Heart left ventricle (tissue), 16 donors: ENCODE measurements at places on chromosomes 2 and 18. TPM values are rescaled to one million over a fixed set of nuclear protein-coding genes. Genes with fewer than 3 reads are reported as not detected.

GRCh38 chr2:149561309-149561926 lies 26.2 kb downstream of the MMADHC start:
- no peak for DNase-seq

DNA sequence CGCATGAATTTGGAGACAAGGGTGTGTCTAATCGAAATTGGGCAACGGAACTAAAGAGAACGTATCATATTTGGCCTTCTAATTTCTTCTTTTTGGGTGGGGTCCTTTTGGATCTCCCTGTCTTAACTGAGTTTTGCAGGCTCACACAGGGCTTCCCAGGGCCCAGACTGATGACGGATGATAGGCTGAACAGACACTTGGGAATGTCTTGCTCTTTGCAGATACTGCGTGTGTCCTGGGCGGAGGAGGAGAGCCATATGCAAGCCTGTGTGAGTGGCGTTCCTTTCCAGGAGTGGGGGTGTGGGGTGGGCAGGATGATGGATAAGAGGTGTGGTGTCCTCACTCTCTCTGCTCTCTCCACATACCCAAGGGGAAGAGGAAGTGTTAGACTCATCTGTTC lies 40.1 kb downstream of the TNP1 start:
- DNase-seq = no peak

SIX3 gene
- total RNA-seq = not detected

DNA sequence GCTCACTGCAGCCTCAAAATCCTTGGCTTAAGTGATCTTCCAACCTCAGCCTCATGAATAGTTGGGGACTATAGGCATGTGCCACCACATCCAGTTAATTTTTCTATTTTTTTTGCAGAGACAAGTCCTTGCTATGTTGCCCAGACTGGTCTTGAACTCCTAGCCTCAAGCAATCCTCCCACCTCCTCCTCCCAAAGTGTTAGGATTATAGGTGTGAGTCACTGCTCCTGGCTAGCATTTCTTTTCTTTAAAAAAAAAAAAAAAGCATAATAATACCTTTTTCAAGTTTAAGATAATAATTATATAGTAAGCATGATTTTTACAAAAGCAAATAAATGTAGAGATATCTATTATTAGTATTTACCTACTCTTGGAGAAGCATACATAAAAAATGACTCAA lies 36.1 kb downstream of the PPP4R1 start:
- DNase-seq = no peak

- no peak for DNase-seq
These were observed 57.1 kb downstream of the PXDN start for GRCh38 chr2:1687254-1687653.

KIF1A gene
- total RNA-seq = 2.7 TPM

DNA sequence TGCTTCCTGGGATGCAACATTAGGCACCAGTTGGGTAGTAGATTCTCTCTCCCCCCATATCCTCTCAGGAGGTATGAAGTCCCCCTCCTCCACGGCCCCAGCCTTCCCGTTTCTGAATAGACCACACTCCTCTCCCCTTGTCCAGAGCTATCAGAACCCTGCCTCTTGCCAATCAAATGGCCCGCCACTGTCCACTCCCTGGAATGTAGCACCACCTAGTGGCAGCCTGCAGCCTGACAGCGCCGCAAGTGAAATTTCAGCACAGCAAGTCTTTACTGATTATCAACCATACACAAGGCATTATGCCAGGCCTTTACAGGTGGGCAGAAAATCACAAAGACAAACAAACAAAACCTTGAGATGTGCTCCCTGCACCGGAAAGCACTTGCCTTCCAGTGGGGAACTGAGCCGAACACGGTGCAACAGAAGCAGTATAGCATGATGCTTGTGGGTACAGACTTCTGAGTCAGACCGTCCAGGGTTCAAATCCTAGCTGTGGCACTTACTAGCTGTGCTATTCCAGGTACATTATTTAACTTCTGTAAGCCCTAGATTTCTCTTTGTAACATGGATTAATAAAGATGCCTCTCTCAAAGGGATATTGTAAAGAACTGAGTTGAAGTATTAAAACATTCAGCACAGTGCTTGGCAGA lies 174.0 kb downstream of the SMAD2 start:
- peak; percentile 36 for DNase-seq

DNA sequence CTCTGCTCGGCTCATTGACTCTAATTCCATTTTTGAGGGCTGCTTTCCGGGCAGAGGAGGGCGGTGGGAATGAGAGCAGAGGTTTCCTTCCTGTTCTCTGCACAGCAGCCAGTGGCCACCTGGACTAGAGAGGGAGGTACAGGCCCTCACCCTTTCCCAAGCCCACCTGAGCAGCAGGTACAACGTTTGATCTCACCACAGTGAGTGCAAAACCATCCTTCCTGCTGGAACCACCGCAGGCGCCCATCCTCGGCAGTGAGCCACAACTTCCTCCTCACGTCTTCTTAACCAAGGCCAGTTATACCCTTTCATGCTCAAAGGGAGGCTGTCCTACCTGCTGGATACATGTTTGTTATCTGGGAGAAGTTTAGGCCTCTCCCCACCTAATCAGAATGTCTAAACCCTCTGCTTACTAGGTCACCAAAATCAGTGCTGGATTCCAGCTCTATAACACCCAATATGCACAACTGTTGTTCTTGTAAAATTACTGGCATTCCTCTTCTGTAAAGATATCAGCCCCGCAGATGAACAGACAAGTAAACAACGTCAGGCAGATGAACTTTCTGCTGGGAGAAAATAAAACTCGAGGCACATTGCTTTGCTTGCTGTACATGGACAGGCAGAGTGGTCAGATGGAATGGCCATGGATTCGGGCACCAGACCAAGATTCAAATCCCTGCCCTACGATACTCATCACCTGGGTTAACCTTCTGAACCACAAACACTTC lies 191.4 kb downstream of the SH3RF3 start:
- no peak for DNase-seq

- DNase-seq = no peak
These were observed 74.7 kb downstream of the ZEB2 start for GRCh38 chr2:144445196-144445595.

DNA sequence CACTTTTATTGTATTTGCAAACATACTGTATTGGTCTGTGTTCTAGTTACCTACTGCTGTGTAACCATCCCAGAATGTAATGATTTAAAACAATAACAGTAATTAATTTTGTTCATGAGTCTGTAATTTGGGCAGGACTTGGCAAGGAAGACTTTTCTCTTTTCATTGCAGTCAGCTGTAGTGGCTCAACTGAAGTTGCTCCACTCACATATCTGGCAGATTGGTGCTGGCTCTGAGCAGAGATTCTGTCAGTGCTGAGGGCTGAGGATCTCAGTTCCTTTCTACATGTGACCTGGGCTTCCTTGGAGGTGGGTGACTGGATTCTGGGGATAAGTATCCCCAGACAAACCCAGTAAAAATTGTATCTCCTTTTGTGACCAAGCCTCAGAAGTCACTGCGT lies 26.6 kb downstream of the PTPN4 start:
- no peak for DNase-seq

OR6B2 gene
- total RNA-seq = not detected

SPATA3 gene
- total RNA-seq = not detected

DNA sequence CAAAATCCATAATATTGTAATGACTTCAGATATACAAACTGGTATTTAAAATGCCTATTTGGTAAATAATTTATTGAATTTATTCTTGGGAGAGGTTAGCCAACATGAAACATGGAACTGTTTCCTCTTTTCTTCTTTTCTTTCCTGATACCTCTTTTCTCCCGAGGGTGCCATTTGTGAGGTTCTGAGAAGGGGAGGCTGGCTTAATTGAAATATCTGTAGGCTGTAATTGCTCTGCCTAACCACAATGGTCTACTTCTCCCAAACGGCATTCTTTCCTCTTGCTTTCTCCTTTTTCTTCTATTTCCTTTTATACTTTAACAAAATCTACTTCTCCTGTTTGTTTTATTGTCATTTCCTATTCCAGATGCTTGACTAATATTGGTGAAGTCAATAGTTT lies 114.9 kb downstream of the TCF4 start:
- no peak for DNase-seq

DNA sequence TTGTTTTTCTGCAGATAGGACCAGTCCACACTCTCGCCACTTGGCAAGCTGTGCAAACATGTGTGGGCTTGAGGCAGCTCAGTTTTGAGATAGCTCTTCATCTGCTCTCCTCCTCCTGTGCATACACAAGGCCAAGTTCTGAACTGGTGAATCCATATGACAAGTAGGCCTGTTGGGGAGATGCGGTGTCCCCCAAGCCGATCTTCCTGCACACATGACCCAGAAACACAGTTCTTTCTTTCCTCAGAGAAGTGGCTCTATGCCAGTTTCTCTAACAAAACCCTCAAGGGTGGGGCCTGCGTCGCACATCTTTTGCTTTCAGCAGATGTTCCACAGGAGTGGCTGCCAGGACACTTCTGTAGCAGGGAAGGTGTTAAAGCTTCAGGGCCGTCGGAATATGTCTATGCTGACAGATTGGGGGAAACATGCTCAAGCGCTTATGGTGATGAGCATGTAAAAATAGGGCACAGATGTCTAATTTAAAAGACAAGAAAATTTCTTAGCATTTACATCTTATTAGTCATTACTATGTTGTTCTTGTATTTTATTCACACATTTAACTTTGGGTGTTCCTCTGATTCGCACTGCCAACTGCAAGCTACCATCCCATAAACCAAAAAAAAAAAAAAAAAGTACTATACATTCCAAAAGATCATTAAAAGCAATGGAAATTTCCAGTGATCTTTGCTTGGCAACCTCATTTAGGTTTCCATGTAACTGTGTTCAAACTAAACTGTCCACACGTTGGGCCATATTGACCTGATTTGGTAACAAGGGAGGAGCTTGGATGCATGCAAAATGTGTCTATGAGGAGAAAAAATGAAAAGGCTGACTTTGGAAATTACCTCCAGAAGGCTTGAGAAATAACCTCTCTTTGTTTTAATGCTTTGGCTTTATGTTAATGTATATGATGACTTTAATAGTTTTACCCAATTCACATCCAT lies 1055.5 kb upstream of the KLHL29 start:
- peak; percentile 4 for DNase-seq

SCTR gene
- 0.44 TPM for total RNA-seq

- no peak for DNase-seq
These were observed 375.1 kb upstream of the KCNH7 start for GRCh38 chr2:163213661-163214081.

DNA sequence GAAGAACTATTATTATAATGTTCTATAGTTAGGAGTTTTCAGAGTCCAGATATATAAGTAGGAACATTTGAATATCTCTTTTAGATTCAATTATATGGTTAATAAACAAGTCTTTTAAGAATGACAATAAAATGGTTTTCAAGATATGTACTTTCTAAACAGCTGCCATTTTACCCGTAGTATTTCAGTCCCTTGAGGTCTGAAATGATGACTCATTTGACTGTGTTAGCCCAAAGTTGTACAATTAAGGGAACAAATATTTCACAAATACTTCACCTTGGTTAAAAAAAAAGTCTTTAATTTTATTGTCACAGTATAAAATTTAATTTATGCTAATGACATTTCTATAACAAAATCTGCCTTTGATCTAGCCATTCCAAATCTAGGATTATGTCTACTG lies 91.6 kb upstream of the TANK start:
- DNase-seq = no peak

QPCT gene
- total RNA-seq = 4.2 TPM

GRCh38 chr2:130245976-130246375 lies 47.7 kb upstream of the TUBA3E start:
- DNase-seq = no peak

GRCh38 chr2:129876541-129876940 lies 102.9 kb upstream of the RAB6C start:
- DNase-seq = no peak

GRB14 gene
- total RNA-seq = 22.9 TPM

EFR3B gene
- 7.7 TPM for total RNA-seq

- no peak for DNase-seq
These were observed 1.7 kb downstream of the STEAP3 start for GRCh38 chr2:119225105-119225865.

ANKMY1 gene
- total RNA-seq = 6.3 TPM

LIPG gene
- 0.32 TPM for total RNA-seq

GRCh38 chr2:1642993-1643619 lies 101.2 kb downstream of the PXDN start:
- DNase-seq = no peak

DNA sequence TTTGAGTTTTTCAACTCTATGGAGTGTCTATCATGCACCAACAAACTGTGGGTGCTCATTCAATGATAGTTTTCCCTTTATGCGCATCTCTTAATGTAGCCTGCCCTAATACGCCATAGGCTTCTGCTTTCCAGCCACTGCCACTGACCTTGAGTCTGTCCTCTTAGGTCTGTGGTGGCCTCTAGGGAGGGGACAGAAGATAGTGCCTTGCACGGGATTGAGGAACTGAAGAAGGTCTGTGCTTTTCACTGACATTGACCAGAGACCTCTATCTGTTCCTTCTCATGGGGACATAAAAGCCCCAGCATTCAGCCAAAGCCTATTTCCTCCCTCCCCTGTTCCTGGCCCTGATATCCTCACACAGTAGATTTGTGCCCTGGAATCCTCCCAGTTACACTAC lies 2.3 kb downstream of the GCKR start:
- no peak for DNase-seq

- DNase-seq = no peak
These were observed 53.2 kb downstream of the PHLPP1 start for GRCh38 chr18:62768558-62768943.

APLF gene
- total RNA-seq = 4.1 TPM

PRKCE gene
- total RNA-seq = 16.4 TPM

RNF152 gene
- 11.7 TPM for total RNA-seq

DNA sequence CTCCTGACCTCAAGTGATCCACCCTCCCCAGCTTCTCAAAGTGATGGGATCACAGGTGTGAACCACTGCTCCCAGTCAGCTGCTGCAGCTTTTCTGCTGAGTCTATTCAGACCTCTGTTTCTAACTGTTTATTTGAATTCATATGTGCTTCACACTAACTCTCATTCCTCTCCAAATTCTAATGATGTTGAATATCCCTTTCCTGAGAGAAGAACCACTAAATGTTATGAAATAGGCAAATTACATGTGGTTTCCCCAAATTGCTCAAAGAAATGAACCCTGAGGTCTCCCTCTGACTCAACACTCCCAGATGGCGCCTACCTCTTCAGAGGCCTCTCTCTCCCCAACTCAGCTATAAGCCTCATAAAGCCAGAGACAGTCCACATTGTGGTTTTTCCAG lies 98.6 kb downstream of the IRS1 start:
- DNase-seq = no peak

IL36G gene
- total RNA-seq = not detected

DYSF gene
- total RNA-seq = 51.8 TPM

CHRNG gene
- not detected for total RNA-seq

- no peak for DNase-seq
These were observed 1.8 kb downstream of the HOXD9 start for GRCh38 chr2:176124110-176124946.

- no peak for DNase-seq
These were observed 22.8 kb downstream of the WDFY1 start for GRCh38 chr2:223922308-223922707.

DNA sequence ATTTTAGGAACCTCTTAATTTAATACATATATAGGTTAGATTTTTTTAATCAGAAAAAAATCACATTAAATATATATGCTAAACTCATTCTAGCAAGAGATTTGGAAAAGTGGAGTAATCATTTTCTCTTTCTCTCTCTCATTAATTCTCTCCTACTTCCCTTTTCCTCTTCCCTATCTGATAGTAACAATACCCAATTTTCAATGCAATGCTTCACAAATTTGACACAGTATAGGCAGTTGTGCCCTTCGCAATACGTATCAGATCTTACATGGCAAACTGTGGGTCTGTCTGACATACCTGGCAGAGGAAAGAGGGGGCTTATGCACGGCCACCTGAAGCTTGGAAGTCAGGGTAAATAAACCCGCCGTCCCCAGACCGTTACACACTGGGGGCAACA lies 444.3 kb downstream of the NBAS start:
- DNase-seq = no peak

SH2D6 gene
- not detected for total RNA-seq
